ENCODE measurements at places on chromosomes 11 and 22. TPM values are rescaled to one million over a fixed set of nuclear protein-coding genes. Genes with fewer than 3 reads are reported as not detected.

Gene ANO9
- 21.7 TPM for total RNA-seq

Gene INTS4
- 49.3 TPM for total RNA-seq

Gene LMNTD2
- 1.3 TPM for total RNA-seq

Gene KCNQ1OT1
- 0.19 TPM for total RNA-seq

Gene NRGN
- 1.6 TPM for total RNA-seq

Gene FAM180B
- total RNA-seq = 0.13 TPM

- no peak for DNase-seq
Measured at GRCh38 chr11:57200917-57201316, 19.2 kb downstream of the LRRC55 start.

- DNase-seq = no peak
Measured at GRCh38 chr11:64609436-64610047, 18.5 kb downstream of the SLC22A12 start.

DNA sequence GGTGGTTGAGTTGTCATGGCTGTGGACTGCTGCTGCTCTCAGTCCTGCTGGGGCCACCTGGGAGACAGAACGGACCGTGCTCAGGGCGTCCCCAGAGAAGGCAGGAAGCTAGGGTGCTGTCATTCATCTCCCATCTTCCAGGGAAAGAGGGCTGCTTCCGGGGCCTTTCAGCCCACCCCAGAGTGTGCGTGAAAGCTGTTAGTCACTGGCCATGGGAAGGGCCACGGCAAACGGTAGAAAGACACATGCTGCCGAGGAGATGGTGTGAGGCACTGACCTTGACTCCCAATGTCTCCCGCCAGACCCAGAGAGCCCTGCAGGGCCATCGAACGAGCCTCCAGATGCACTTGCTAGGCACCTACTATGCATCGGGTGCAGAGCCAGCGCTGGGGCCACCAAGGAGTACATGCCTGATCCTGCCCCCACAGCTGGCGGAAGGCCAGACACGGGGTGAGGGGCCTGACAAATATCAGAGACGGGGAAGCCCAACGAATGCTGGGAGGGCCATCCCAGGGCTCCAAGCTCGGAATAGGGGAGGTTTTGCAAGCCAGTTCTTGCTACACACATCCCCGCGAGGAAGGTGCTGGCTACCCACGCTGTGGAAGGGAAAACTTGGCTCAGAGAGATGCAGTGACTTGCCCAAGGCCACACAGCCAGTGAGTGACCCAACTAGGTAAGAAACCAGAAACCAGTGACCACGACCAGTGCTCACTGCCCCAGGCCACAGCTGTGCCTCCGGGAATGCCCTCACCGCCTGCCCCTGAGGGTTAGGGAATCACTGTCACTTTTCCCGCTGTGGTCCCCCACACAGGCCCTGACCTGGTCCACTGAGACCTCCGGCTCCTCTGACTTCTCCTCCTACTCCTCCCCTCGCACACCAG, 10.1 kb downstream of the RAC2 start:
- DNase-seq = no peak

- no peak for DNase-seq
Measured at GRCh38 chr11:105720096-105720495, 110.2 kb downstream of the GRIA4 start.

DNA sequence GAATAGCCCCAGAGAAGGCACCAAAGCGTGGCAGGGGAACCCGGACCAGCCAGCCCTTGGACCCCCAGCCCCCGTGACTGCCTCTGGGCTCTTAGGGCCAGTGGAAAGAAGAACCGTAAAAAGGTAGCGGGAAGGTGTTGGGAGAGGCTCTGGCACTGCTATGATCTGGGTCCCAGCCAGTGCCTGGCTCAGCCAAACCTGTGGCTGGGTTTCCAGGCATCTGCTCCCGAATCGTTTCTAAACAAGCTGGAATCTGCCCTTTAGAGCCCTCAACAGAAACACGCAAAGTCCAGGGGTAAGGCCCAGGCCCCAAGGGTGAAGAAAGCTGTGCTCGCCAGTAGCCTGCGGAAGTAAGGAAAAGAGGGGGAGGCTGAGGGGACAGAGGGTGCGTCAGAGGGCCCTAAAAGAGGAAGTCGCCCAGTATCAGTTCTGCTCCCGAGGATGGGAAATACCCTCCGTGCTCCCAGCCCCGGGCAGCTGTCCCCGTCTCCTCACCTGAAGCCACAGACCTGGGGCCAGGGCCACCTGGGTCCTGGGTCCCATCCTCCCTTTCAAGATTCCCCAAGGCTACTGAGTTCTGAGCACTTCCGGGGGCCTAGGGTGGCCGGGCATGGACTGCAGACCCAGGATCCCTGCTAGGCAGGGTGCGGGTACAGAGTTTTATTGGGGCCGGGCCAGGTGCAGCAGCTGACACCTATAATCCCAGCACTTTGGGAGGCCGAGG, 24.7 kb downstream of the IL10RA start:
- no peak for DNase-seq

DNA sequence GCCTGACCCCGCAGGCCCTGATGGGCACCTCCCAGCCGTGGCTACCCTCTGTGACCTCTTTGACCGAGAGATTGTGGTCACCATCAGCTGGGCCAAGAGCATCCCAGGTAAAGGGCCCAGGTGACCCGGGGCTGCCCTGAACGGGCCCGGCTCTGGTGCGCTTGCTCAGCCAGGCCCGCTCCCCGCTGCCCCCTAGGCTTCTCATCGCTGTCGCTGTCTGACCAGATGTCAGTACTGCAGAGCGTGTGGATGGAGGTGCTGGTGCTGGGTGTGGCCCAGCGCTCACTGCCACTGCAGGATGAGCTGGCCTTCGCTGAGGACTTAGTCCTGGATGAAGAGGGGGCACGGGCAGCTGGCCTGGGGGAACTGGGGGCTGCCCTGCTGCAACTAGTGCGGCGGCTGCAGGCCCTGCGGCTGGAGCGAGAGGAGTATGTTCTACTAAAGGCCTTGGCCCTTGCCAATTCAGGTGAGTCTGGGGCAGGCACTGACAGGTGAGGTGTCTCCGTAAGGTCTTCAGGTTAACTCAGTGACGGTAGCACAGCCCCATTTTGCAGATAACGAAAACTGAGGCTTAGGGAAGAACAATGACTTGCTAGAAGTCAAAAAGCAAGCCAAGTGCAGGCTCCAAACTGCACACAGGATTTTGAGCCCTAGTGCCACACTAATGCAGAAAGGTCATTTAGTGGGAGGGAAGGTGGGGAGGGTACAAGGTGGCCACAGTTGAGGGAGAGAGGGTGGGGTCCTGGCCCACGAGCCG, 2.4 kb downstream of the TRMT112 start:
- no peak for DNase-seq

GRCh38 chr11:11420191-11420898, 67.3 kb upstream of the CSNK2A3 start:
- DNase-seq = no peak

DNA sequence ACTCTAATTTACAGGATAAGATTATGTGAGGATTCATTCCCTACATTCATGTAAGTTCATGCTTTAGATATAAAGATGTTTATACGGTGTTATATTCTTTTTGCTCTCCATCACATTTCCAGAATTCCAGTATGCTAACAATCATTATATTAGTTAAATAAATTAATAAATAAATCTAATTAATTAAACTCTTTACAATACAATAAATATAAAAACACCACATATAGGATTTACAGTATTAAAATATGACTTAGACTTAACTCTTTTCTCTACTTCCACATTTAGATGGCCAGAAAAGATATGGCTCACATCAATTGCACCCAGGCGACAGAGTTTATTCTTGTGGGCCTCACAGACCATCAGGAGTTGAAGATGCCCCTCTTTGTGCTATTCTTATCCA, at the start of gene OR8U1:
OR8U1 (plus strand) TSS at position 301 of the 400 bp plus-strand sequence; CDS start at position 301, 0 bp downstream.
- DNase-seq = no peak

GRCh38 chr11:4645974-4646373, 2.2 kb downstream of the OR51E1 start:
- no peak for DNase-seq

DNA sequence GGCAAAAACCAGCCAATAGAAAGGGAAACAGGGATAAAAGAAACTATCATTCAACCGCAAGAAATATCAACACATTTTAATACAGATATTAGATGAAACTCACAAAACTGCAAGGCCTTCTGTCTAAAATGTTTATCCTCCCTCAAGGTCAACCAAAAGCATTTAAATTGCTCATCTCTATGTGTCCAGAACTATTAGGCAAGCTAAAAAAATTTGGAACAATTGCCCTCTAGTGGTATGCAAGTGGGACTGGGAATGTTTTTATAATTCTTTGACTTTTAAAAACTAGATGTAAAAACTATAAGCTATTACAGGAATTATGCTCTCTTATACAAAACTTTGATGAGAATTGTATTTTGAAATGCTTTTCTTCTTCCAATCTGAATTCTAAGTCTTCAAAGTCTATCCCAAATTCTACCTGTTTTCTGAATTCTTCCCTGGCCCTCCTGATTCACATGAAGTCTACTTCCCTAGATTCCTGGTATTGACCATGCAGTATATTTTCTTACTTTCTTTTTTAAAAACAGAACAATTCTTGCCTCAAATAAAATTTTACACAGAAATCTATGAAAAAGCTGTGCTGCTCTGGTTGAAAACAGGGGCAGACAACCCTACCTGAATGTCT, 4.9 kb downstream of the CWC15 start:
- DNase-seq = no peak

DNA sequence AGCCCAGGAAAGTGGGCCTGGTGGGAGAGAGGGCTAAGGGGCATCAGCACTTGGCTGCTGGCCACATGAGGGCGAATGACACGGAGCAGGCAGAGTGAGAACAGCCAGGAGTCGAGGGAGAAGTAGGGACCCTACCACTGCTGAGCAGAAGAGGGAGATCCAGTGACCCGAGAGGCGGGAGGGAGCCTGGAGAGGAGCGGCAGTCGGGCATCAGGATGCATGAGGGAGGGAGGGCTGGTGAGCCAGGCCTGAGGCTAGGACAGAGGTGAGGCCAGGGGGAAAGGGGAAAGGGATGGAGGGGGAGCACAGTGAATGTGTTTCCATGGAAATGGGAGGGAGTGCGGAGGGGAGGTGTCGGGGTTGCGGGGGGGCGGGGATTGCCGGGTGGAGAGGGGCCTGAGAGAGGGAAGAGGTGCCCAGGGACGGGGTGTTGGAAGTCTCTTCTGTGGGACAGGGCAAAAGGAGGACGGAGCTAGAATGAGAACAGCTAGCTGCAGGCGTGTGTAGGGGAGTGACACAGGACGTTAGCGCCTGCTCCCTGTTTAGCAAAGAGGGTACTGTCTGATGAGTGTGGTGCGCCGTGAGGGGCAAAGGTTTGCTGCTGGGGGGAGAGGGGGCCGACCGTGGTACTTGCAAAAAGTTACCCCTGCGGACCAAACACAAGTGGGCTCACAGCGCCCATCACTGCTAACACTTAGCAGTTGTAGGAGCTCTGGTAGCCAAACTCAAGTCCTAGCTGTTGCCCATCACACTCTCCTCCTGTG, 37.1 kb upstream of the WNT11 start:
- DNase-seq = no peak

DNA sequence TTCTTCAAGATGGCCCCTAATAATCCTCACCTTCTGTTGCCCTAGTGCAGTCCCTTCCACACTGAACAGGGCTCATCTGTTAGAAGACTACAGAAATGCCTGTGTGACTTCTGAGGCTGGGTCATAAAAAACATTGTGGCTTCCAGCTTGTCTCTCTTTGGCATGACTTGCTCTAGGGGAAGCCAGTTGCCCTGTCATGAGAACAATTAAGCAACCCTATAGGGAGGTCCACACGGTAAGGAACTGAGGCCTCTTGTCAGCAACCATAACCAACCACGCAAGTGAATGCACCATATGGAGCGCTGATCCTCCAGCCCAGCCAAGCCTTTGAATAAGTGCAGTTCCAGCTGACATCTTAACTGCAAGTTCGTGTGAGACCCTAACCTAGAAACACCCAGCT, 2.6 kb downstream of the LIPT2 start:
- DNase-seq = no peak

- DNase-seq = no peak
Measured at GRCh38 chr11:64712430-64713015, 10.5 kb downstream of the NRXN2 start.

DNA sequence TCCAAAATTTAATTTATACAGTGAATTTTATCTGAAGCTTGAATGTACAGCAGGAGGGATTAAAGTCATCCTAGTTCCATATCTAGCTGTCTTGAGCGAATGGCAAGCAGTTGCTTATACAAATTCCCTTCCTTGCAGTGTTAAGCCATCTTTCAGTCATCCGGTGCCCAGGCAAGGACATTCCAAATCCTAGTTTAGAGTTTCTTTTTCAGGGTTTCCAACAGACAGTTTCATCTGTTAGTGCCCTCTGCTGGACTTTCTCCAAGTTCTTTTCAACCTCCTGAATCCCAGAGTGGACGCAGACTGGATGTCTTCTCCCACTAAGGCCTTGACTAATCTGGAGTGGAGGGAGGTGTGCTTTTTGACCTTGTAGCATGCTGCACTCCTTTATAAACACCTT, 45.4 kb downstream of the GRAMD1B start:
- no peak for DNase-seq

DNA sequence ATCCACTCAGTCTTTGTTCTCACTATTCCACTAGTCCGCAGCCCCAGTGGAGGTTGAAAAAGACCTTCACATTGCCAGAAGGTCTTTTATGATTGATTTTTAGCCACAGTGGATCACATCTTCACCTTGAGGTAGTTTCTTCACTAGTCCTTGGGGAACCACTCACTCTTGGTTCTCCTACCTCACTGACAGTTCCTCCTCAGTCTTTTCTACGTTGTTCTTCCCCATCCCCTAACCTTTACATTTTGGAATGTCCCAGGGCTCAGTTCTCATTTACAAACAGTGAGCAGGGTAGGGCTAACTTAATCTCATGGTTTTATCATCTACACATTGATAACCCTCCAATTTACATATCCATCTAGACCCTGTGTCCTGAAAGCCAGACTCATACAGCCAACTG, 316.4 kb upstream of the SORL1-AS1 start:
- no peak for DNase-seq

- no peak for DNase-seq
Measured at GRCh38 chr22:30823015-30823370, 128.3 kb downstream of the OSBP2 start.

DNA sequence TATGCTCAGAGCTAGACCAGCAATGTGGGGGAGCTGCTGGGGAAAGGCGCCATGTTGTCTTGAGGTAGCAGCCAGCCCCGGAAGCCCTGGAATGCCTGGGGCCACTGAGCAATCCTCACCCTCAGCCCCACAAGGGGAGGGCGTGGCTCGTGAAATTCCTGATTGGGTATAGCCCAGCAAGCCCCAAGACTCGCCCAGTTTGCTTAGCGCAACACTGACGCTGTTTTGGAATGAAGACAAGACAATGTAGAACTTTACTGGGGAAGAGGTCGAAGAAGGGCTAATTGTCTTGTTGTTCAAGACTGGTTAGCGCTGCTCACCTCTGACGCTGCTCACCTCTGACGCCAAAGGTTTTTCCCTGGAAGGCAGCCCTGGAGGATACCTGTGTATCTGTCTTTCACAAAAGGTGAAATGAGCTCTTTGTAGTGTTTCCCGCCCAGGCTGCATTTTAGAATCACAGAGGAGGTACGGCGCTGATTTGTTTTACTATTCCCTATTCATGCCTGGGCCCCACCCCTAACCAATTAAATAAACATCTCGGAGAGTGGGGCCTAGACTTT, 47.6 kb downstream of the ST3GAL4 start:
- DNase-seq = no peak

GRCh38 chr11:69703453-69703767, 412 bp downstream of the FGF19 start:
- DNase-seq = no peak

Data from activated T-cell treated with anti-CD3 and anti-CD28 coated beads, Interleukin-2, amount 50 U/mL, for 4 hours (primary cell).